ENCODE measurements at places on chromosomes 6 and 20.
A peak's percentile ranks its signal among the peaks of the same experiment; 100 is the strongest.

DNA sequence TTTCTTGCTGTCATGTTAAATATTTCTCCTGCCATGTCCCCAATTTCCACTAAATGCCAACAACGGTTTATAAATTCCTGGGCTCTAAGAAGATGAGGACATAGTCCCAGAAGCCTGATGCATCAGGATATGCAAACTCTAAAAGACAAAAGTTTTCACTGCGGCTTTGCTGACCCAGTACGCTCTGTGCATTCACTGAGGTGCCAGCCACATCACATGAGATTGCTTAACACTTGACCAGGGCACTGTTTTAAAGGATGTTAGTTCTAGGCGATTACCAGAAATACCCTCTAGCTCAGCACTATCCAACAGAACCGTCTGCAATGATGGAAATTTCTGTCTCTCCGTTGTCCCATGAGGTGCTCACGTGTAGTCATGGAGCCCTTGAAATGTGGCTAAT is 19.9 kb upstream of the ADTRP start:
- DNase-seq = no peak

GRCh38 chr6:83860359-83860755 is 868 bp downstream of the CYB5R4 start:
- DNase-seq = no peak

DNA sequence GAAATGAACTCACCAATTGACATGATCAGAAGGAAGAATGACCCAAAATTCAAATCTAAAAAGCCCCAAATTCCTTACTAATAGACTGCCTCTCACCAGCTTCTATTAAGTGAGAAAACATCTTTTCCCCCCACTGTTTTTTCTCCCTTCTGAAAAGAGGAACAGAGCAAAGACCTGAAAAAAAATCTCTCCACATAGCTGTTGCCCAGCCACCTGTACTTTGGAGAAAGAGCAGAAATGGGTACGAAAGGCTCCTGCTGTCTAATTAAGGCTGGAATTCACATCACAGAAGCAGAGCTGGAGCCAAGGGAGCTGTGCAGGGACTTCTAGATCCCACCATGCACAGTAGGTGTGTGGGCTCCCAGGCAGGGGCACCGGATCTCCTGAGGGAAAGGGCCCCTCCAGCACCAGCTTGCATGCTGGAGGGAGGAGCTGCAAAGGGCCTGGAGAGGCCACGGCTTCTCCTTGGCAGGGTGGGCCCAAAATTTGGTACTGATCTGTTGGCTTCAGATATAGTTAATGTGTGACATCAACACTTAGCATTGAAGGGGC is 73.2 kb upstream of the DUSP22 start:
- DNase-seq = no peak

DNA sequence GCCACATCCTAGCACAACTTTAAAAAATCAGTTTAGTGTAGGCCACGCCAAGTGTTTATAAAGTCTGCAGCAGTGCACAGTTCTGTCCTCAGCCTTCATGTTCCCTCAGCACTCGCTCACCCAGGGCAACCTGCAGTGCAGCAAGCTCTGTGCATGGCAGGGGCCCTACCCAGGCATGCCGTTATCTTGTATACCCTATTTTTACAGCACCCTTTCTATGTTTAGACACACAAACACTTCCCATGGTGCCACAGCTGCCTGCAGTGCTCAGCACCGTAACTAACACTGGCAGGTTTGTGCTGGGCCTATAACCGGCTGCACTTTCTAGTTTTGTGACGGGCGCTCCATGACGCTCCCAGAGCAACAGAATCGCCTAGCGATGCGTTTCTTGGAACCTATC is 43.8 kb downstream of the ZBTB46 start:
- DNase-seq = no peak

- no peak for DNase-seq
Measured at GRCh38 chr6:145241721-145242120, 493.6 kb downstream of the EPM2A start.

DNA sequence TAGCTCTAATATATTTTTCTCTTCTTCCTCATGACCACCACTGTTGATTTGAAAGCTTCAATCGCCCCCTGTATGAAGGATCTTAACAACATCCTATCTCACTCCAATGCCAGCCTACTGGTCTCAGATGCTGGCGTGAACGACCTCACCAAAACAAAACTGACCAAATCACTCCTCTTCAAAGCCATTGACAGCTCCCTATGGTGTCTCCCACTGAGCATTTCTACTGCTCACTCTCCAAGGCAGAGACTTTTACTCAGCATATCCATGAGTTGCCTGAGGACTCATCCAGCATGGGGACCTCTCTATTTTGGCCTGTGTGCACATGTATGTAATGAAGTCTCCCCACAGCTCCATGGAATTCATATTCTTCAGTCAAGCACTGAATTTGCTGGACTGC is 520.4 kb downstream of the TFAP2B start:
- no peak for DNase-seq

GRCh38 chr6:72422171-72422570 is 199.7 kb upstream of the KCNQ5 start:
- no peak for DNase-seq

DNA sequence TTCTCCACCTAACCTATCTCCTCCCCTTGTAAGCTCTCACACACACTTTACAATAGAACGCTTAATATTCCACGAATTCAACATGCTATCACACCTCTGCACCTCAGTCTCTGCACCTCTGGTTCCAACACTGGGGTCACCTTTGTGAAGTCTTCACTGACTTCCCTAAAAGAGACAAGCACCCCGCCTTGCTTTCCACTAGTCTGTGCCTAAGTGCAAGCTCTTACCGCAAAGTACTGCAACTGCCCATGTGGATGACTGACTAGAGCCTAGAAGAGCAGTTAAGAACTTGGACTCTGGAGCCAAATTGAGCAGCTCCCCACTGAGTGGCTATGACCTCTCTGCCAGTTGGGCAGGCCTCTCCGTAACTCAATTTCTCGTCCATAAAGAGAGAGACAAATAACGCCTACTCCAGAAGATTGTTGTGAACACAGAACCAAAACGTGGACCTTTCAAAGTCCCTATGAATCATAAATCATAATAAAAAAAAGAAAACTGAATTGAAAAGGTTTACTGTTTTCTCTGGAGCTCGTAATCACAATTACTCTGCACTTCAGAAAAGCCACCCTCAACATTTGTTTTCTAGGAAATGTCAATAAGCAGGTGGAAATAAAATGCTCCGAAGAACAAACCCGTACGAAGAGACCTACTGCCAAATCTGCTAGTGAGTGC is 1.2 kb downstream of the IFNGR1 start:
- DNase-seq = no peak

DNA sequence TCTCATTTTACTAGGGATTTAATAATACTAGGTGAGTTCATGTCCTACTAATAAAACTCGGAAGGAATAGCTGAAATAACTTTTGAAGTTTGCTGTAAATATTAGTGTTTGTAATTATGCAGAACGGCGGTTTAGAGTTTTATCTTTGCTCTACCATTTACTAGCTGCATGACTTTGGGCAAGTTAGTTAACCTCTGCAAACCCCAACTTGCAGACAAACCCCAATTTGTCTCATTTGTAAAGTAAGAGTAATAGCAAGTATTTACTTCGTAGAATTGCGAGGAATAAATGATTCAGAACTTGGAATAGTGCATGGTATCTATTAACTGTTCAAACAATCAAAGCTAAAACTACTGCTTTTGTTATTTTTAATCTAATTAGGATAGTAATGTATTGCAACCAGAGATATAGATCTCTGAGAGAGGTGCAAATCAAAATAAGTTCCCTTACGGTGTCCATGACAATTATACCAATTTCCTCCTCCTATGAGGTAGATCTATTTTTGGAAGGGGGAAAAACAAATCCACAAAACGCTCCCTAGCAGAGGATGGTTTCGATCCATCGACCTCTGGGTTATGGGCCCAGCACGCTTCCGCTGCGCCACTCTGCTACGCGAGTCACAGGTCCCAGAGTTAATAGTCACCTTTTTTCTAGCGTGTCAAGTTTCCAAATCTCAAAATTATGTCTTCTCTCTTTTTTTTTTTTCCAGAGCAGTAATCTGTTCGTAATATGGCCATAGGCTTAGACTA is 35.1 kb upstream of the BTN3A2 start:
- no peak for DNase-seq

- DNase-seq = peak; percentile 31
Measured at GRCh38 chr6:114108119-114109002, 137.4 kb upstream of the HDAC2 start.

DNA sequence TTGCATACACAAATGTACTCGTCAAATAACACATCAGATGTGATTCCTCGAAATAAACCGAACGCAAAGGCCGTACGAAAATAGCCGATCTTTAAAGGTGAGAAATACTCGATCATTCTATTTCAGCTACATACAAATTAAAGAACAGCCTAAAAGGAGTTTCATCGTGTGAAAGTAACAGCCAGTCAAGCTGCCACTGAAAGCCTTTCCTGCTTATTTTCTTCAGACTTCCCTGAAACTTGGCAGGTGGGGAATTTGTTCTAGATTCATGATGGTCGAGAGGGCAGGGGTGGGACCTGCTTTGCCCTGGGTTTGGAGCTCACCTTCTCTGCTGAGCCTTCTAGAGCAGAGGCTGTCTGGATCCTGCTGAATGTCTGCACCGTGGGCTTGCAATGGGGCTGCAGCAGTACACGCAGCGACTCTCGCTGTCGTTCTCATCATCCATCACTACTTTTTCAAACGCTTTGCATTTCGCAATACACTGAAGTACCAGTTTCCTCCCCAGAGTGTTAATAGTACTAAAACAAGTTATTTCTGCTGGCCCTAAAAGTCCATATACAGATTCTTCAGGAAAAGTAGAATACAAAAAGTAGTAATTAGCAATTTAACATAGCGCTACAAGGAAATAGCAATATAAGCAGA is 16.2 kb downstream of the FOXC1 start:
- DNase-seq = no peak

- DNase-seq = peak; percentile 34
Measured at GRCh38 chr6:44662461-44663121, 275.1 kb downstream of the CDC5L start.

GRCh38 chr6:25482996-25483395 is 169.0 kb upstream of the SCGN start:
- no peak for DNase-seq

- DNase-seq = no peak
Measured at GRCh38 chr6:10535193-10535592, 14.0 kb downstream of the GCNT2 start.

GRCh38 chr6:44123544-44123943 is 3.7 kb downstream of the MRPL14 start:
- no peak for DNase-seq

DNA sequence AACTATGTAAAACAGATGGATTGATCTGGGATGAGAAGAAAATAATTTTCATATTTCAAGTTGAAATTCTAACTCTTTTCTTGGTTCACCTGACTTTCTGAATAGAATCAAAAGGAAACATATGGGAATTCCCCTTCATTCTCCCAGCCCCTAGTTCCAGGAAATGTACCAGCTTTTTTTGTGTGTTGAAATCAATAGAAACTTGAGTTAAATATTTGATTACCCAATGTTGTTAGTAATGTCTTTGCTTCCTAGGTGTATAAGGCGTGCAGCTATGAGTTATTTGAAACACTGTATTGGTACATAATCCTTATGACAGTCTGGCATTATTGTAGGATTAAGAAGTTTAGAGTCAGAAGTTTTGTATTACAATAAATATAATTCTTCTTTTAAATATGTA is 21.5 kb downstream of the VNN2 start:
- DNase-seq = no peak

DNA sequence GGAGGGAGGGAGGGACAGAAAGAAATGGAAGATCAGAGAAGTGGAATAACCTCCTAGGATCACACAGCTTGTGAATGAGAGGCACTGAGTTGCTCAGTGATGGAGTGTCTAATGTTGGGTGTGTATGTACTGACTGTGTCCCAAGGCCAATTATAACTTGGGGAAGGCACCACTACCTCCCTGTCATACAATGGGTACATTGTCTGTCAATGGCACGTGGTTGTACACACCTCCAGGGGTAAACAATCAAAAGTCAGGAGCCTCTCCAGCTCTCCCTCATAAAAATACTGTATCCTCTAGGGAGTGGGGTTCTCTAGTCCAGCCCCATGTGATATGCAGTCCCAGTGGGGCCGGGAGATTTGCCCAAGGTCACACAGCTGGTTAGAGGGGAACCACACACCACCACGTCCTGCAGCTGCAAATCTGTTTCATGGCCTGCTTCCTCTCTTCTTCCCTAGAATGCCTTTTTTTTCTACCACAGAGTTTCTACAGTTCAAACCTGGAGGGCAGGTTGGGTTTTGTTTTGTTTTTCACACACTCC is 112.5 kb downstream of the SNX5 start:
- no peak for DNase-seq

GRCh38 chr20:5973172-5973571 is 22.7 kb downstream of the MCM8 start:
- DNase-seq = peak; percentile 11

- DNase-seq = no peak
Measured at GRCh38 chr6:87753131-87753685, 51.2 kb upstream of the AKIRIN2 start.

- no peak for DNase-seq
Measured at GRCh38 chr6:157443066-157443800, 62.2 kb downstream of the ZDHHC14 start.

GRCh38 chr6:7631466-7631865 is 41.5 kb downstream of the SNRNP48 start:
- DNase-seq = no peak

GRCh38 chr20:35055445-35056276 is 36.9 kb downstream of the TRPC4AP start:
- DNase-seq = no peak

DNA sequence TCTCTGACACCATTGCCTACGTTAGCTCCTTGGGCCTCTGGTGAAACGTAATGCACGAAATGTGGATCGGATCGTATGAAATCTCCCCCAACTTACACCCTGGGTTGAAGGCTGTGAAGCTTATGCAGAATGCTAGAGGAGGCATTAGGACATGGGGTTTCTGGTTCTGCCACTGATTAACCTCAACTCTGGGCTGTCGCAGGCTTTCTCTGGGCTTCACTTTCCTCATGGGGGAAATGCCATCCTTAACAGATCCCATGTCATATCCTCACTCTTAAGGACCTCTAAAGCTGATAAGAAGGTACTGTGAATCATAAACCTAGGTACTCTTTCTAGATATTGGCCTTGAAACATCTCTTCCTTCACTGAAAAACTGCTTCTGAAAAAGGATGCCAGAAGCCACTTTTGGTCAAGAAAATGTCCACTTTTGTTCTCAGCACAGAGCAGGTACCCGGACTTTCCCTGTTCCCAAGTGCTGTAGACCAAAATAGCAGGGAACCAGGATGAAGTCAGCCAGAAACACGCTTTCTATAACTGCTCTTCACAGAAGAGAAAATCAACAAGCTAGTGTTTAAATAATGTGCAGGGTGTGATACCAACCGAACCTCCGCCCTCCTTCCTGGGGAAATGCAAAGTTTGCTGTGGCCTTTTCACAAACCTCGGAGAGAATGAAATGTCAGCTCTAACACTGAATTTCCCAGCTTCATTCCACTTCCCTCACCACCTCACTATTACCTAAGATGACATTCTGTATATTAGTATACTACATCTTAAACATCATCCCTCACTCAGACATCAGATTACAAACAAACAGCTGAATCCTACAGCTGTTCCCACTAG is 118.9 kb downstream of the BACH2 start:
- DNase-seq = no peak

GRCh38 chr6:71248306-71248765 is 40.3 kb upstream of the OGFRL1 start:
- DNase-seq = no peak

GRCh38 chr6:19836799-19837510 is at the start of gene ID4:
TSS of gene ID4 (plus strand) at chr6:19837370. CDS start at chr6:19837755, 385 bp downstream.
- peak; percentile 97 for DNase-seq

GRCh38 chr6:42359021-42359420 is 92.7 kb downstream of the TRERF1 start:
- DNase-seq = no peak

GRCh38 chr6:129567374-129567773 is 142.6 kb downstream of the ARHGAP18 start:
- no peak for DNase-seq

- DNase-seq = no peak
Measured at GRCh38 chr20:63957690-63958441, 1.6 kb upstream of the UCKL1 start.
